ENCODE measurements at places on chromosomes 2 and 18.

DNA sequence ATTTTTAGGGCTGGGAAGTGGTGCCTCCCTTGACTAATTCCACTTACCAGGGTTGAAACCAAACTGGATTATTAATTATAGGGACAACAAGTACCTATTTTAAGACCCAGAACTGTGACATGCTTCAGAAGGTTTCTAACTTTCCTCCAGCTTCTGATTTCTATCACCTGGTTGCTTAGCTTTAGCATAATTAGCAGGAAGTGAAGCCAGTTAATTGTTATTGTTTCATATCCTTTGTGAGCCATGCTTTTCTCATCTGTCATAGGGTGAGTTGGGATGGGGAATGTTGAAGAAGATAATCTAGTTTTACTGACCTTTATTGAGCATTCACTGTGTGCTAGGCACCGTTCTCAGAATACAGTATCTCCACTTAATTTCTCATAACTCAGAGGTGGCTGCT, 3.2 kb downstream of the YPEL5 start:
- DNase-seq = no peak

DNA sequence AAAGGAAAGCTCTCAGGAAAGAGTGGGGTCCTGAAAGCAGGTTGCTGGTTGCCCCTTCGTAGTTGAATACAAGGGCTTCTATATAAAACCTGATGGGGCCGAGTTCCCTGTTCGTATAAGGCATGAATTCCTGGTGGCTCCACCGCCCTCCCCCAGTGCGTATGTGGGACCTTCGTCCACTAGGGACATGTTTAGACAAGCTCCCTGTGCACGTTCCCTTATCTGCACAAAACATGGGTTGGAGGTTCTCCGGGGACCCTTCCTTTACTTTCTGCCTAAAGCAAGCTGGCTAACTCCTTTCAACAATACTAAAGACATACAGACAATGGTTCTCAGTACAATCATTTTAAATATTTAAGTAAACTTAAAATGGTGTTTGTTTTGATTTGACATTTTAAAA, 8.0 kb downstream of the CLUL1 start:
- DNase-seq = no peak

DNA sequence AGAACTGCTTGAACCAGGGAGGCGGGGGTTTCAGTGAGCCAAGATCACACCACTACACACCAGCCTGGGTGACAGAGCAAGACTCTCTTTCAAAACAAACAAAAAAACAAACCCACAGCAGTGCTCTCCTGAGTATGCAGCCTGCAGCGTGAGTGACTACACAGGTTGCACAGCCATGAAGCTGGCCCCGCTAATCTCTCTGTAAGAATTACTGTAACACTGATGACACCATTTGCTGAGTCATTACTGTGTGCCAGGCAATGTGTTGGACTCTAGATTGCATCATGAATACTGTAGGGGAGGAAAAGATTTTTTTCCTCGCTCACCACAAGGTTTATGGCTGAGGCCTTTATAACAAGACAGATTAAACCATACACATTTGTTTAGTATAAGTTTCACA, 118.6 kb upstream of the ATP8B1 start:
- no peak for DNase-seq

- no peak for DNase-seq
These were observed 330.0 kb upstream of the PKDCC start for GRCh38 chr2:41717839-41718238.

Measured in amygdala (tissue), 56 donors.